ENCODE measurements at places on chromosomes 1 and 21. TPM values are rescaled to one million over a fixed set of nuclear protein-coding genes. Genes with fewer than 3 reads are reported as not detected.

The PROX1 gene
- total RNA-seq: 0.12 TPM

The HMCN1 gene
- total RNA-seq: 0.12 TPM

The JAM2 gene
- 0.27 TPM for total RNA-seq

The KCNK2 gene
- total RNA-seq: not detected

The LCE1C gene
- total RNA-seq: not detected
